CD4-positive, alpha-beta T cell treated with Interleukin-6 for 4 hours (primary cell): ENCODE measurements at places on chromosomes 4 and X.
A peak's percentile ranks its signal among the peaks of the same experiment; 100 is the strongest.

- peak; percentile 17 for DNase-seq
Measured at GRCh38 chrX:68832101-68832416, 3.2 kb downstream of the EFNB1 start.

- no peak for DNase-seq
Measured at GRCh38 chr4:151114986-151115385, 15.6 kb downstream of the RPS3A start.

GRCh38 chr4:89134775-89135319 lies 23.5 kb downstream of the TIGD2 start:
- no peak for DNase-seq

GRCh38 chr4:1297456-1298325 lies 8.0 kb downstream of the MAEA start:
- DNase-seq: no peak

DNA sequence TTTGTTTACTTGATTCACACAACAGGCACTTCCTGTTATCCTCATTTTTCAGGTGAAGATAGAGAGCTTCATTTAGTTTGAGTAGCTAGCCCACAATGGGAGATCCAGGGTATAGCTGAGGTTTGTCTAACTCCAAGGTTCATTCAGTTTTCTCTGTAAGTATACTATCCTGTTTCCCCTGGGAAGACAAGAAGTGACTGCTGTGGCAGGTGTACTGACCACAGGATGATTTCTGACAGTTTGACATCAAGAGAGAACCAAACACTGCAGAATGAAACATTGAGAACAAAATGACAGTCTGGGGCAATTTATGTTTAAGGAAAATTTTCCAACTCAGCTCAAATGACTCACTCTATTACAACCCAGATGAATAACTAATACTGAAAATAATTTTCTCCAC lies 958.0 kb downstream of the STPG2 start:
- DNase-seq: no peak

DNA sequence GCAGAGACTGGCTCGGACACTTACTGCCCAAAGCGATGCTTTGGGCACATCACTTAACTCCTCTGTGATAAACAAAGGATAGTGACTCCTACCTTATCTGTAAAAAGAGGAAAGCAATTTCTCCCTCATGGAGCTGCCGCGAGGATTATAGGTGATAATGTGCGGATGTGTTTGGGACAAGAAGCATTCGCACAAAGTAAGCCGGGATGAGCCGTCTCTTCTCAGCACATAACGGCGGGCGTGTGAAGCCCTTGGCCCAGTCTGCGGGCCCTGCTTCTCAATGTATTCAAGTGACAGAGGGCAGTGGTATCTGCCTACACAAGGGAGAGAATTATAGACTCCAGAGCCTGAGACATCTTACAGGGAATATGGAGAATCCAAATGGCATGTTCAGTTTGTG lies 550.3 kb upstream of the CPEB2 start:
- no peak for DNase-seq
